HT-29 (cell line): ENCODE measurements at places on chromosomes 5 and 9. TPM values are rescaled to one million over a fixed set of nuclear protein-coding genes. Genes with fewer than 3 reads are reported as not detected.

- DNase-seq, result no peak
These were observed 1309.2 kb upstream of the C9orf72 start for GRCh38 chr9:28882529-28882928.

- no peak for DNase-seq
These were observed 23.7 kb upstream of the CCDC180 start for GRCh38 chr9:97283768-97284167.

The ZBTB5 gene
- 9.0 and 9.3 TPM in 2 replicates for total RNA-seq

The KDM3B gene
- 34.9 and 36.2 TPM in 2 replicates for total RNA-seq

DNA sequence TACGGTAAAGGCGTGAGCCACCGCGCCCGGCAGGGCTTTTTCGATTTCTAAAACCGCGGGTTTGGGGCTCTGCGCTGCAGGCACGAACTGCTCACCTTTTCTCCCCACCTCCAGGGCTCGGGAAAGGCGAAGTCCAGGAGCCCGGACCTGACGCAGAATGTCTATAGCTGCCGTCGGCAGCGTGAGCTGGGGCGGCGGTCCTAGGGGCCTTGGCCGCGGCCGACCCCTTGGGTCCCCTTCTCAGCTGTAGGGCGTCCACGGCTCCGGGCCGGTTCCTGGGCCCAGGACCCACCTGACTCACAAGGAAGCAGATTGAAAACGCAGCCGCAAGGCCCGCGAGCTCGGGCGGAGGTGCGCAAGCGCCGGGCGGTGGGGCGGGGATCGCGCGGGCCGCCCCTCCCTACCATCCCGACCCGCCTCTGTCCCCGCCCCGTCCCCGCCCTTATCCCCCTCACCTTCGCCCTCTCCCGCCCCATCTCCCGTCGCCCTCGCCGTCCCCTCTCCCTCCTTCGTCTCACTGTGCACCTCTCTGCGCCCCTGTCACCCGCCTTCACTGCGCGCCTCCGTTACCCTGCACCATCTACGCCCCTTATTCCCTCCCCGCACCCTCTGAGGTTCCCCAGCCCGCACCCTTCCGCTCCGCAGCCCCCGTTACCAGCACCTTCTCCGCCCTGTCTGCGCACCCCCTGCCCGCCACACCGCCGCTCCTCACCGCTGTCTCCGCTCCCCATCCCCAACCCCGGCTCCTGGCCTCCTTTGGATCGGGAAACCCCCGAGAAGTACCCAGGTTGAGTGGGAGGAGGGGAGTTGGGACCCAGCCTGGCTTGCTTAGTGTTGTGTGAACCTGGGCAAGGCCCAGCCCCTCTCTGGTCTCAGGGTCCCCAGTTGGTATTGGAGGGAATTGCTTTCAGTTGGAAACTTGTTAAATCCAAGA lies at the start of gene HDHD3:
Gene HDHD3, minus strand, starts transcription at position 353 of the 934 bp plus-strand sequence. CDS start 2,632 bp downstream, outside the sequence.
- DNase-seq, result peak; percentile 81

DNA sequence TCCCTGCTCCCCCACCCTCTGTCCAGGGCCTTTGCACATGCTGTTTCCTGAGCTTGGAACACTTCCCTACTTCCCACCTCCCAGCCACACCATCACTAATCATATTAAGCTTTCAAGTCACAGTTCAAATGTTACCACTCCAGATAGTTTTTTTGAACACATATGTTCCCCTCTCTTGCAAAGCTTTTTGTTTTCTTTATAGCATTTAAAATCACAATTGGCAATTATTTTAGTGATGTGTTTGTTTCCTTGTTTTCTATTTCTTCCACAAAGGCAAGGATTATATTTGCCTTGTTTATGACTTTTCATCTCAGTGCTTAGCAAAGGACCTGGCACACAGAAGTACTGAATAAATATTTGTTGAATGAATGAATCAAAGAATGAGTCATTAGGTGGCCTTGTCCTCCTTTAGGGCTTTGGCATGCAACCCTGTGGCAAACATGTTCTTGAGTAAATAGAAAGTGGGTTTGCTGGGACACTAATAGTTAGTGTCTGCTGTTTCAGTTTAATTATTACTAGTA lies 386.8 kb downstream of the FGF10 start:
- DNase-seq, result peak; percentile 91

The PCDHGB1 gene
- total RNA-seq, result 0.10 and 0.23 TPM in 2 replicates

The RANBP17 gene
- 3.7 and 7.5 TPM in 2 replicates for total RNA-seq

GRCh38 chr9:120878188-120879130 lies 1.5 kb upstream of the PHF19 start:
- DNase-seq, result no peak

The HCN1 gene
- total RNA-seq, result not detected in 2 replicates

The CARD6 gene
- total RNA-seq, result 1.2 and 1.3 TPM in 2 replicates

DNA sequence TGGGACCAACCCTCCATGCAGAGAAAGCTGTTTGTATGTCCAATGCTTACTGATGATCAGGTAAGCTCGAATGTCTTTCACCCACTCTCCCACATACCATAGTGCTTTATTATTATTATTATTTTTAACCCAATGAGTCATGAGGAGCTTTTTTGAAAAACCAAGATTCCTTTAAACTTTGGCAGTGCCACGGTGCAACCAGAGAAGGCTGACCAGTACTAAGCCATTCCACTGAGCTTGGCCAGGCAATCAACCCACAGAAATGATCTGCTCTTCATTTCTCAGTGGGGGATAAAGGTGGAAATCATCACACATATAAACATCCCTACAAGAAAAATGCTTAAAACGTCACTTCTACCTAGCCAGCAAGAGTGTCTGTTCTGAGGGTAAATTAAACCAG lies 35.5 kb downstream of the JAKMIP2 start:
- no peak for DNase-seq

- DNase-seq, result peak; percentile 19
These were observed 664.2 kb upstream of the ZNF608 start for GRCh38 chr5:125410537-125411070.

DNA sequence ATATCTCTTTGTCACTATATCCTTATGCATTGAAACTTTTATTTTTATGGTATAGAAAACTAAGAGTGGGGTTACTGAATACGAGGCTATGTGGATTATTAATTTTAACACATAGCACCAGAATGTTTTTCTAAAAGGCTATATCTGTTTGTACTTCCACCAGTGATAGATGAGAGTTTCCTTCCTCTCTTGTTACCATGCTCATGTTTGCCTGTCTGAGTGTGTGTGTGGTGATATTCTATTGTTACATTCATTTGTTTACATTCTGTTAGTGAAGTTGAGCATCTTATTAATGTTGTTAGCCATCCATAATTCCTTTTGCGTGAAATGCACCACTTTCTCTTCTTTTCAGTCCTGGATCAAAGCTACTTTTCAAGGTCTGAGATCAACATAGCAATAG lies 54.1 kb upstream of the ALDH1A1 start:
- DNase-seq, result no peak

The EPB41L4B gene
- total RNA-seq, result 8.2 and 10.1 TPM in 2 replicates

DNA sequence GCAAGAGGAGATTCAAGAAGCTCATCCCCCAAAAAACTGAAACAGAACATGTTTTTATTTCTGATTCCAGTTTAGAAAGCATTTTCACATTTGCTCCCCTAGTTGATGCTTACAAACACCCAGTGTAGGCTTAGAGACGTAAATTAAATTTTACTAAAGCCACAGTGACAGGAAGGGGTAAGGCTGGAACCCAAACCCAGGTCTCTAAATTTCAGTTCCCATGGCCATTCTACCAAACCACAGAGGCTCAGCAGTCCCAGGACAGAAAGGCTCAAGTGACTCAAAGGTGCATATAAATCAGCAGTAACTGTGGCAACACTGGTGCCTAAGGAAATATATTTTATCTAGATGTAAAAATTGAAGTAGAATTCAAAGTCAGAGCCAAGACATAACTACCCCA lies 128.7 kb downstream of the CEP120 start:
- DNase-seq, result no peak

The RAI14 gene
- total RNA-seq, result 27.2 and 36.3 TPM in 2 replicates

The BTNL8 gene
- 0.13 and 1.0 TPM in 2 replicates for total RNA-seq

GRCh38 chr5:63570752-63571151 lies 391.5 kb downstream of the HTR1A start:
- no peak for DNase-seq

The QRFP gene
- total RNA-seq, result not detected in 2 replicates

- no peak for DNase-seq
These were observed 168.7 kb downstream of the KDM4C start for GRCh38 chr9:6926436-6926835.

DNA sequence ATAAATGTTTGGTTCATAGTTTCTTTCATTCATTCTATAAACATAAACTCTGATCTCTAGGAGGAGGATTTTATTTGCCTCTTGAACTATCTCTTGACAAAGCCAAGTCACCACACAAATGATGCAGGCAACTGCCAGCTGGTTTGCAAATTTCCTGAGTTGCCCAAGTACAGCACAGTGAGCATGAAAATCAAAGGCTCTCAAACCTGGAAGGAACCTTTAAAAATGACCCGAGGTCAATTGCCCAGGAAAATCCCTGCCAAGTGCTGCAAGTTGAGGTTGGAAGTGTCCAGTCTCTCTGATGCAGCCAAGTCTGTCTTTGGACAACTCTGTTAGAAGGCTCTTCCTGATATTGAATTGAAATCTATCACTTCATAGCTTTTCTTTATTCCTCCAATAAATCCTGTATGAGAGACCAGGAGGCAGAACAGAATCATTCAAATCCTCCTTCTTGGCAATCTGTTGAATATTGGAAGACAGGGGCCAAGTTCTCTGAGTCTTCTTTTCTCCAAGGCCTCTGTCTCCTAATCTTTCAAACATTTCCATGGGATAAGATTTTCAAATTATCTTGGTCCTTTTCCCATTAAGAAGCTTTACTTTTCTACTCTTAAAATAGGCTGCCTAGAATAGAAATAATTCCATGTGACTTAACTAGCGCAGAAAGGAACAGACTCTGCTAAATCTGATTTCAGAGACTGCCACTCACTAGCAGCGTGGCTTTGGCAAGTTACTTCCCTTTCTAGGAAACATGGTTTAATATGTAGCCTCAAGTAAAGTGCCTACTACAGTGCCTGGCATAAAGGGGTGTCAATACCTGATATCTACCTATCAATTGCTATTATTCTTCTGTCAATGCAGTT lies 159.2 kb downstream of the SNX18 start:
- no peak for DNase-seq

DNA sequence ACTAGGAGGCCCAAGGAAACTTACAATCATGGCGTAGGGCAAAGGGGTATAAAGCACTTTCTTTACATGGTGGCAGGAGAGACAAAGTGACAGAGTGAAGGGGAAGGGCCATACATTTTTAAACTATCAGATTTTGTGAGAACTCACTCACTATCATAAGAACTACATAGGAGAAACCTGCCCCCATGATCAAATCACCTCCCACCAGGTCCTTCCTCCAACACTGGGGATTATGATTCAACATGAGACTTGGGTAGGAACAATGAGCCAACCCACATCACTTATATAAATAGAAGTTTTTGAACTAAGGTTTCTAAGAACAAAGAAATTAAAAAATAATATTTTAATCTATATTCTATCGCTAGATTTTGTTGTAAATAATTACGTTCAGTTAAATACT lies 460.3 kb upstream of the TYRP1 start:
- DNase-seq, result no peak

DNA sequence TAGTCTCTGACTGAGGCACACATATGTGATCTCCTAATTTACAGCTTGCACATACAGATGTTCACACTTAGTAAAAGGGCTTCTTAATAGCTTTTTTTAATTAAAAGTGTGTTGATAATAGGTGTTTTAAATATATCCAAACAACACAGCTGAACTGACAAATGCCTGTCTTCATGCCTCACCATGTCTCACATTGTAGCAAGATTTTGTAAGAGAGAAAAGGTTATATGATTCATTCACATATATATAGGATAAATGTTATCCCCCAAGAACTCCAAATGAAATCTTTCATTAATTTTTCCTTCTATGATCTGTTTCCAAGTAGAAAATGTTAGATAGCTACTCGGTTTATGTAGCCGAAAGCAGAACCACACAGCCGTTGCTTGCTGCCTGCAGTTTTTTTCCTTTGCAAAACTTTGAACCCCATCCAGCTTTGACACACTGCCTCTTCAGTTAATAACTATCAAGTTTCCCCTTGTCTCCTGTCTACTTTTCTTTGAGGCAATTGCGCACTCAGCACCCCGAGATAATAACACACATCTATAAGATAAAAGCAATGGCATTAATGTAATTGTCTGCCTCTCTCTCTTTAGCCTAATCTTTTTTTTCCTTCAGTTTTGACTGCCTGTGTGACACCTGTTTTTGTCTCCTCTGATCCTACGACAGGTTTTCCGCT lies 299.2 kb downstream of the BNC2 start:
- DNase-seq, result no peak

DNA sequence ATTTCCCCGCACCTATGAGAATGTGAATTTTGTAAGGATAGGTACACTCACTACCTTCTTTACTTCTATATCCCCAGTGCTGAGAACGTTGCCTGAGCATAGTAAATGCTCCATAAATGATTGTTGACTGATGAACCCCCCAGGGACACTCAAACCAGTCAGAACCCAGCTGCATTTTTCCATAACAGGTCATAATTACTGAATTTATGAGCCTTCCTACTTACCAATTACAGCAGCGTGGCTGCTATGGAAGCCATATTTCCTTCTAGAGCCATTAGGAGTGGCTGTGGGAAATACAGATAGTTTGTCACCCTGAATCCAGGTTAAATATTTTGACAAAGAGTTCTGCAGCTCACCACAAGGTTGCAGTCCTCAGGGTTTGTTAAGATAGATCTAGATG lies 135.0 kb downstream of the TAF11L14 start:
- no peak for DNase-seq

GRCh38 chr9:118782790-118783463 lies 586.3 kb downstream of the BRINP1 start:
- no peak for DNase-seq

DNA sequence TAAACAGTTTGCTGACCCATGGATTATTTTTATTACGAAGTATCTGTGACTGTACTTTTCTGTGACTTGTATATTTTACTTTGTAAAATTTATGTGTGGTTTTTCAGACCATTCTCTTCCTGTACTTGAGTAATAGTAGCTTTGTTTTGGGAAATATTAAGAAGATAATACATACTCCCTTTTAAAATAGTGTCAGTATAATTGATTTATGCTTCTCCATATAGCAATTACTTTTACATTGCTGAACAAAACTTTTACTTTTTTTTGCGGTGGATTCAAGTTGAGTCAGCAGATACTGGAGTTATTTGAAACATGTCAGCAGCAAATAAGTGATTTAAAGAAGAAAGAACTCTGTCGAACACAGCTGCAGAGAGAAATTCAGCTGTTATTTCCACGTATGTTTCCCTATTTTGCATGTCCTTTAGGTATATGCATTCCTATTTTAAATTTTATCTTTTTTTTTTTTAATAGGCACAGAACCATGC lies 28.4 kb downstream of the TENT2 start:
- DNase-seq, result no peak

DNA sequence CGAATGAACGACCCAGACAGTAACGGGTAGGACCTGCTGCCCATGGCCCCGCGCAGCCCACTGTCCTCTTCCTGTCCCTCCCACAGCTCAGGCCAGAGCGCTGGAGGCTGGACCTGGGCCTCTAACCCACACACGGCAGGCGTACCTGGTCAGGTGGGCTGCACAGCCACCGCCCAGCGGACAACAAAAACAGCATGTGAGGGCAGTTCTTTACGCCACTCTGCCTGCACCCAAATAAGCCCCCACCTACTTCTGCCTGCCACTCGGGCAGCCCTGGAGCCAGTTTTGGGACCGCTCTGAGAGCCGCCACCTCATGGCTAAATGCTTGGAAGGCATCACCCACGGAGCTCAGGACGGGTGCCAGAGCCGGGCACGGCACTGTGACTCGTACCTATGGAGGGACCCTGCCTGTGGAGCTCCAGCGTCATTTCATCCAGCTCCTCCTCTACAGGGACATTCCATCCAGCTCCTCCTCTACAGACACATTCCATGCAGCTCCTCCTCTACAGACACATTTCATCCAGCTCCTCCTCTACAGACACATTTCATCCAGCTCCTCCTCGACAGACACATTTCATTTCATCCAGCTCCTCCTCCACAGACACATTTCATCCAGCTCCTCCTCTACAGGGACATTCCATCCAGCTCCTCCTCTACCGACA lies 18.9 kb downstream of the CLPTM1L start:
- DNase-seq, result peak; percentile 76
